ENCODE measurements at places on chromosomes 6 and 20.

DNA sequence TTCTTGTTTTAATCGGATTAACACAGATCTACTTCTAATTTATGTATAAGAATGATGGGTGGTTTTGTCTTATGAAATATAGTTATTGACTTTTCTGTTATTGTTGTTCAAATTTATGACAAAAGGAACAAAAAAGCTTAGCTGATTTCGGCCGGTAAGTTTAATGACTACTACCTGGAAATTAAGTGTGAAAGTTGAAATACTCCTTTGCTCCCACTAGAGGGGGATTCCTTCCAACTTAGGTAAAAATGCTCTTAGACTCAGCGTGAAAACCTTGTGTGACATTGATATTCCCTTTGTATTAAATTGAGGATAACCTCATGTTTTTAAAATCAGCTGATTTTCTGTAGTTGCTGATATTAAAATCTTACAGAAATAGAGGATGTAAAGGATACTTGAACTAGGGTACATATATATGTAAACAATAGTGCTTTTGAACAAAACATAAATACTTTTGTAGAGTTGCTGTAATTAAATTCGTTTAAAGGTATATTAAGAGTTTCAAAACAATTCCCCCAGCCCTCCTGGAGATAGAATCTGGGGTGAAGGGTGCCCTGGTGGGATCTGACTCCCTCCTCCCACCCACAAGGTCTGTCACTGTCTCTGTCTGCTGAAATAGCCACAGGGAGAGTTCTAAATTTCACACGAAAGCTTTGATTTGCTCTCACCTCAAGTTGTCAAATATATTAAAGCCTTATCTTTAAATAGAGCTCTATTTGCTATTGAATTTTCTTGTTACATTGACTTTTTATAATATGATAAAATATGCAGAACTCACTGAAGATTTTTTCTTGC, 257.5 kb downstream of the ARID1B start:
- no peak for DNase-seq

DNA sequence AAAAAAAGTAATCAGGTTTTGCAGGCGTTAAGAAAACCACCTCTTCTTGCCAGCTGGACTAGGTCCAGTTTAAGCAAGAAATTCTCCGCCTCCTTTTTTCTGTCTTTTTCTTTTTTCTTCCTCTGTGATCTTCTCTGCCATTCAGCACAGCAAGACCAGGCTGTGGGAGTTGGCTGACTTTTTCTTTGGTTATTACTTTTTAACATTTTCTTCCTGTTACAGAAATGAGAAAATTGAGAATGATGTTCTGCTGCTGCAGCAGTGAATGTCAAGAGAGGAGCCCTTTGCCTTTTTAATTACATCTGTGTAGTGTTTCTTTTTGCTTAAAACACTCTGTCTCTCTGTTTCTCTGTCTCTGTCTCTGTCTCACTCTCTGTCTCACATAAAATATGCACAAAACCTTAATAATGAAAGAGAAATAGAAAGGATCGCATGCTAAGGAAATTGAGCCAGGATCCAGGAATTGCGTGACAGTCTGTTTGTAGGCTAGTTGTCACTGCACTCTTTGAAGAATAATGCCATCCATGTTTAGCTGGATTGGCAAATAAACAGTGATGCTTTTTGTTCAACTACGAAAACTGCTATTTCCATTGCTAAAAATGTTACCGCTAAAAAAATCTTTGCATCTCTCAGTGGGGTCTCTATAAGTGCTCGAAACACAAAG, 103.2 kb upstream of the SUPT3H start:
- DNase-seq = no peak

- no peak for DNase-seq
Measured at GRCh38 chr6:103797738-103798137, 1062.0 kb downstream of the HACE1 start.

GRCh38 chr20:9616833-9617461, 102.6 kb downstream of the LAMP5 start:
- peak; percentile 56 for DNase-seq

DNA sequence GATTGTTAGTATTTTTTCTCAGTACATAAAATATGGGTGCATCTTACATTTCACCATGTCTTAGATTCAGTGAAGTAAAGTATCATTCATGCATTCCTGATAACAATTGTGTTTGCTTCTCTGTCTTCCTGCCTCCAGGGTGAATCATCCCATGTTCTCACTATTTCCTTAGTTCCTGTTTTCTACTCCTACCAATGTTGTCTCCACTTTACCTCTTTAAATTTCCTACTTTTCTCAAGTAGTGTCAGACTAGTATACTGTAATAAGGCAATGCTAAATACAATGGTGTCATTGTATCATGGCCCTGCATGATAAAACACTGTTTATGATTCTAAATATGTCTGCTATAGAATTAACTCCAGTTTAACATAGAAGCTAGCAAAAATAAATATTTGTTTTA, 37.4 kb upstream of the GABRR1 start:
- DNase-seq = no peak

DNA sequence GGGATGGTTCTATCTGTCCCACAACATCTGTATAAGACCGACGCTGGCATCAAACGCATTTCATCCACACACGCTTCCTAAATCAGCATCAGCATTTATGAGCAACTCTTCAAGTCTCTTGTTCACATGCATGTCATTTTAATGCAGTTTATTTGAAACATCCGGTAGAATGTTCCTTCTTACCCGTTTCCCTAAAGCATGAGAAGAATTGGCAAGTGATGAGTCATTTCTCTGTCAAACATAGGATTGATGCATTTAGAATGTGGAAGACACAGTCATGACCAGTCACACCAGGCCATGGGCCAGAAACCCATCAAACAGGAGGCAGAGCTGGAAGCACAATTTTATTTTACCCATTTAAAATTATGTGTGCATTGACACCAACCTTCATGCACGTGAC, 122.8 kb downstream of the UST start:
- DNase-seq = no peak

- DNase-seq = no peak
Measured at GRCh38 chr20:45685896-45686295, 15.9 kb upstream of the WFDC11 start.

DNA sequence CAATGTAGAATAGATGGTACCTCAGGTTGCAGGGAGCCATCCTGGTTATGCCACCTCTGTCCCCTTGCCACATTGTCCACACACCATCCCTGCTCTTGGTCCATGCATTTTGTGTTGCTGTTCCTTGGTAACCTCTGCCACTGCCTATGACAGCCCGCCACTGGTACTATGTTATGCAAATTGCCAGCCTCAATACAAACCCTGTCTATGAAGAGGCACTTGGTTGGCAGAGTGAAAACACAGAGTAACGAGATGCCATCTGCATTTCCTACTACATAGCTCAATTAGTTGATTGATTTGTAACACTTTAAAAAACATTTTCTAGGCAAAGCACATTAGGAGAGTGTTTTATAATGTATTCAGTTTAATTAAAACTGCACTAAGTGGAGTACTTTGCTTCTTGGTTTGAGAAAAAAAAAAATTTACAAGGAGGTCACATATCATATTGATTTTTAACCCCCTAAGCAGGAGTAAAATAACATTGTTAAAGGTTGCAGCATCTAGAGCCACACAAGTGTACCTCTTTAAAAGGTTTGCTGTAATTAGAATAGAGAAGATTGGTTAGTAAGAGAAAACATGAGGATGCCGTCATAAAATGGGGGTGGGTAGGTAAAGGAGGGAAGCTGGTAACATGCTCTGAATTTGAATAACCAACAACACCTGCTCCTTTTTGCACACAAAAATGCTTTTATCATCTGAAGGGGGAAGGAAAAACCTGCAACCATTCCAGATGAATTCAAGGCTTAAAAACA, 817.1 kb downstream of the KIF16B start:
- no peak for DNase-seq

GRCh38 chr6:163620670-163621330, 206.3 kb downstream of the QKI start:
- DNase-seq = no peak

DNA sequence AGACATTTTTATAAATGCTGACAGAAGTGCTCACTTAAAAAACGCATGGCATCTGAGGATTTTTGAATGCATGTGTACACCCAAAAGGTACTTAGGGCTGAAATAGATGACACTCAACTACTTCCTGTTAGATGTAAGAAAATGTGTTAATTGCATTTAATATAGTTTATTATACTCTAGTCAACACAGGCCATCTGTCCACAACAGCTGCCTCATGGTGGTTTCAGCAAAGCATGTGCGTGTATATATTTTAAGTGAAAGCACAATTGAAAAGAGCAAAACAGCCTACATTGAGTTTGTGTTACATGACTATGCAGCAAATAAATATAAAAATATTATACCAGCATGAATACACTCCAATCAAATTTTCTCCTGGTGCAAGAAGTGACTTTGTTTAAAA, 1233.0 kb upstream of the EYS start:
- DNase-seq = no peak

DNA sequence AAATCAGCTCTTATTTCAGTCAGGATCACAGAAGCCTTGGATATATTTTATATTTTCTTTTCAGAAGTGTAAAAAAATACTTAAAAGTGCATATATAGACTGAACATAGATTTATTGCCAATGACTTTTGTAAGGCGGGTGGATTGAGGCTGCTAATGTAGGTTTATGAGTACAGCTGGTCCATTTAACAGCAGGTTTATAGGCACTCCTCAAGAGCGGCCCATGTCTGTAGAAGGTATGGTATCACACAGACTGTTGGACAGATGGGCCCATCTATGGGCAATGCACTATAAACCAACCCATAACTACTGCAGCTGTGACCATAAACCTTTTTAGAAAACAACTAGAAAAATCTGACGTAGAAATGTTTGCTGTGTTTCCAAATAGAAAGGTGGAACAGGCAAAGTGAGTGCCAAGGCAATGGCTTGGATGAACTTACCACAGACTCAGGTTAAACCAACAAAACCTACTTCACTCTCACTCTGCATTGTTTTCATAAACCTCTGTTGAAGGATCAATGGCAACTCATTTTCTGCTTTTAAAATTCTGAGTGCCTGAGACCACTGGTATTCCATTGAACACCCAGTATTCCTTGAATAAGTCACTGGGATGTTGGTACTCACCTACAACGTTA, 170.6 kb upstream of the EYA4 start:
- no peak for DNase-seq

DNA sequence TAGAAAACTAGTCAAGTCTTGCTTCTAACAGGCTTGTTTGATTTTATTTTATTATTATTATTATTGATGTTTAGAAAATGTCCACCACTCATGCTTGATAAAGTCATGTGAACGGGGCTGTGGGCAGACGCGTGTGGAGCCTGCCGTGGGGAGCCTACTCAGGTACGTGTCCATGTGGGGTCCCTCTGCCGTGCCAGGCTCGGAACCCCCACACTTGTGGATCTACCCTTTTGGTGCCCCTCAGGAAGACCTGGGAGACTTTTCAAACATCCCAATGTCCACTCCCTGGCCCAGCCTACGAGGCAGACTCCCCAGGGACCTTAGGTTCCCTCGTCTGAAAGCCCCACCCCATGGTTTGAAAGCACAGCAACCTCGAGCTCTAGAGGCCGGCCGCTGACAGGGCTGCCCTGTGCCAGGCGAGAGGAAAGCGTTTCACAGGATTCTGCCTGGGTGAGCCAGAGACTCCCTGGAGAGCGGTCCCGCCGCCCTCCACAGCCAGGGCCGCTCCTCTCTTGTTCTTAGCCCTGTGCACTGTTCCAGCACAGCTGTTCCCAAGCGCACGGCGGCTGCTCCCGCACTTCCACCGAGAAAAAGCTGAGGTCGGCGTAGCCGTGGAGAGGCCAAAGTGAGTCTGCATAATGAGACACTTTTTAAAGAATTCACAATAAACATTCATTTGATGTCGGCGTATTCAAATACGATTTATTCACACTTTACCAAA, 249.7 kb downstream of the TTLL2 start:
- no peak for DNase-seq

GRCh38 chr20:46330831-46331371, 22.6 kb upstream of the CDH22 start:
- DNase-seq = no peak

DNA sequence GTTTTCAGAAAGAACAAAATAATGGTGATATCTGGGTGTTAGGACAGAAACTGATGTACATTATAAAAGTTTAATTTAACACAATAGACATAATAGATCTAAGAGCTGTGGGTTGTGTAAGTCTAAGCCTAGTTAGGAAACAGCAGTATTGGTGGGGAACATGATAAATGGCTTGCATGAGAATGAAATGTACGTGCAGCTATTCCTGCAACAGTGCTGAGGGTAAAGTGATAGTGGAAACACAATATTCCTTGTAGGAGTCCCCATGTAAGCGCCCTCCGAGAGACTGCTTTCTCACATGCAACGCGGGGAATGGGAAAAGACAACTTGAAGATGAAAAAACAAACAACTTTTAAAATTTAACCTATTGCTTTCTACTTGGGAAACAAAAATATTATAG, 96.6 kb upstream of the TRAF3IP2 start:
- no peak for DNase-seq

Data from transverse colon (tissue), 4 donors.